B cell (primary cell): ENCODE measurements at places on chromosomes 4 and X. TPM values are rescaled to one million over a fixed set of nuclear protein-coding genes. Genes with fewer than 3 reads are reported as not detected.

DNA sequence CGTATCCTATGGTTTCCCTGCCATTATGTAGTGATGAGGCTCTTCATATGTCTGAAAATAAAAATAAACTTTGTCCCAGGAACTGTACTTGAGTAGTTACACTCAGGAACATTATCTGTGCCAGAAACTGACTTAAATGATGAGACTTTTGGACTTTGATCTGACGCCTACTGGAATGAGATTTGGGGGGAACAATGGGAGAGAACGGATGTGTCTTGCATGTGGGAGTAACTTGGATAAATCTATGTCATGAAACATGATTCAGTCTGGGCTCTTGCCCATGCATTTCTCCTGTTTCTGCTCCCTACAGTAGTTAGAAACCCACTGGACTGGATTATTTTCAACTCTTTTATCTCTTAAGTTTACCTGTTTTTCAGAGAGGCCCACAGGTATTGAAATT is 2351.4 kb downstream of the PCDH7 start:
- H3K27ac ChIP-seq: no peak overlapping the region

DNA sequence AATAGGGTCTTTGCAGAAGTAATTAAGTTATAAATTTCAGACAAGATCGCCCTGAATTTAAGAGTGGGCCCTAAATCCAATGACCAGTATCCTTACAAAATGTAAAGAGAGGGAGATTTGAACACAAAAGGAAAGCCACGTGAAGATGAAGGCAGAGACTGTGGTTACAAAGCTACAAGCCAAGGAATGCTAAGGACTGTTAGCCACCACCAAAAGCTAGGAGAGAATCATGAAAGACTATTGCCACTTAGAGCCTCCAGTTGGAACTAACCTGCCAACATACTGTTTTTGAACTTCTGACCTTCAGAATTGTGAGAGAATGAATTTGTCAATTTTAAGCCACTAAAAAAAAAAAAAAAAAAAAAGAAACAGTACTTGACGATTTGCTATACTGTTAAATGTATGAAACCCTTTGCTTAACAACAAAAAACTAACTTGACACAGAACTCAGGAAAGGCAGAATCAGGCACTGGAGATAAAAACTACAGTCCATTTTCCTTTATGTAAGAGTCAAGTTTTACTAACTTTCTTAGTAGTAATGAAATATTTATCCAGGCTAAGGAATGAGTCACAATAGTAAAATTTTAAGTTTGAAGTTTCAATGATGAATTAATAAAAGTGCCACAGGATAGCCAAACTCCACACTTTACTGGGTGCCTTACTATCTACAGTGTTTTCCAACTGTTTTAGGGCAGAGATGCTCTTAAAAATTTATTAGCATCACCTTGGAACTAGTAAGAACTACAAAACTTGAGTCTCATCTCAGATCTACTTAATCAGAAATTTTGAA is 25.1 kb downstream of the DHX15 start:
- no peak for DNase-seq
- H3K4me1 ChIP-seq: peaks cover 12% of the 10 kb centered on the region
- peaks cover 27% of the 10 kb centered on the region for H3K36me3 ChIP-seq

Gene AFP
- total RNA-seq: not detected in 2 replicates

DNA sequence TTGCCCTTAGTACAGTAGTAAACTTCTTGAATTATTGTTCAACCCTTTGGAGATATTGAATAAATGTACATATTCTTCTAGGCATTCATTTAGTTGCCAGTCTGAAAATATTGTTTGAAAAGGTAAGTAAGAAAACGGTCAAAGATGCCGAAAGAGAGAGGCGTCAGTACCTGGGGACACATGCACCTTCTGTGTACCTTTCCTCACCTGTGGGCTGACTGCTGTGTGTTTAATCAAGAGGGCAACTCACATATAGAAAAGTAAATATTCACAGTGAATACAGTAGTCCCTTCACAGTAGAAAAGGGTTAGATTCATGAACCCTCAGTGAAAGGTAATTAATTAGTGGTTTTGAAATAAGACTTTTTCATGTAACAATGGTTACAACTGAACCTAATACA is 6.9 kb downstream of the ANXA10 start:
- no peaks in the 10 kb centered on the region for H3K4me1 ChIP-seq
- H3K36me3 ChIP-seq: no peaks in the 10 kb centered on the region
- DNase-seq: no peak
- no peak overlapping the region for H3K27ac ChIP-seq

Gene NSG1
- total RNA-seq: not detected in 2 replicates

GRCh38 chr4:151031831-151032605 is 16.9 kb upstream of the LRBA start:
- no peak overlapping the region for H3K27ac ChIP-seq
- DNase-seq: no peak
- H3K27me3 ChIP-seq: no peaks in the 10 kb centered on the region
- H3K36me3 ChIP-seq: no peaks in the 10 kb centered on the region
- no peak overlapping the region for H3K4me3 ChIP-seq

Gene HAUS7
- total RNA-seq: 26.9 and 28.5 TPM in 2 replicates

- peaks cover 9% of the 10 kb centered on the region for H3K4me1 ChIP-seq
- no peak for DNase-seq
- peak overlapping the region; percentile 77 for H3K27ac ChIP-seq
- H3K36me3 ChIP-seq: peaks cover 8% of the 10 kb centered on the region
- no peaks in the 10 kb centered on the region for H3K27me3 ChIP-seq
Measured at GRCh38 chrX:23668335-23668734, 1.0 kb downstream of the PRDX4 start.

GRCh38 chr4:152100379-152101201 is 339.8 kb upstream of the GATB start:
- H3K4me1 ChIP-seq: peaks cover 30% of the 10 kb centered on the region
- H3K27me3 ChIP-seq: no peaks in the 10 kb centered on the region
- DNase-seq: peak; percentile 36
- H3K27ac ChIP-seq: peak overlapping the region; percentile 75
- H3K36me3 ChIP-seq: no peaks in the 10 kb centered on the region

GRCh38 chrX:129193357-129193756 is 329.9 kb downstream of the SMARCA1 start:
- no peaks in the 10 kb centered on the region for H3K36me3 ChIP-seq
- H3K4me1 ChIP-seq: no peaks in the 10 kb centered on the region
- no peak for DNase-seq
- no peak overlapping the region for H3K27ac ChIP-seq

GRCh38 chr4:26490111-26490959 is at the start of gene CCKAR:
CCKAR (minus strand) TSS chr4:26490484; CDS start chr4:26490267, 217 bp downstream.
- no peaks in the 10 kb centered on the region for H3K36me3 ChIP-seq
- no peak for DNase-seq
- H3K4me3 ChIP-seq: no peak within 1 kb of the TSS
- H3K4me1 ChIP-seq: no peaks in the 10 kb centered on the region
- H3K27ac ChIP-seq: no peak within 1 kb of the TSS
